ENCODE measurements at places on chromosomes 5 and 9.

GRCh38 chr5:139368613-139369012 is 14.5 kb downstream of the SLC23A1 start:
- DNase-seq: no peak

DNA sequence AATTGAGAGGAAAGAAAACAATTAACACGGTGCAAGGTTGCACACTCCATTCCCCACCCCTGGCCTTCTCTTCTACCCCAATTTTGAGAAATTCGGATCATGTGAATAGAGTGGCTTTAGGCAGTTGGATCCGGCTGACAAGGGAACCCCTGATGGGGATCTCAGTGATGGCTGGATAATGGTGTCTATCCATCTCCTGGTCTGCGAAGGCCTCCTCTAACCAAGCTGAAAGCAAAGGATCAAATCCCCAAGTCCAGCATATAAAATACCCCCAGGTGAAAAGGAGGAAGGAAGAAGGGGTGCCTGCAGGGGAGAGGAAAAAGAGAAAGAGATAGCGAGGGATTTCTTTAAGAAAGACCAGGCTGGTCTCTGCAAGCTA is 16.0 kb downstream of the NR2F1 start:
- DNase-seq: no peak

DNA sequence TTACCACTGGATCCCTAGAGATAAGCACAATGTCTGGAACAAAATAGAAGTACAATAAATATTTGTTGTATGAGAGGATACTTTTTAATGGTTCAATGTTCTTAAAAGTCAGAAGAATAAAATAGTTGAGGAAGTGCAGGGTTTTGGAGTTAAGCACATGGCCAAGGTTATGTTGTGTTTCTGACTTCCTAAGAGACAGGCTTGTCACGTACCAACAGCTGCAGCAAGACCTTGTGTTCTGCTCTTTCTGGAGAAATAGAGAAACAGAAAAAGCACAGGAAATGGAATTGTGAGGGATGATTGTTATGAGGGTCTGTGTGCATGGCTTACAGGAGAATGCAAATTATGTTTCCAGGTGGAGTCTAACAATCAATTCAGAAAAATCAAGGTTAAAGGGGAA is 12.9 kb downstream of the CARTPT start:
- DNase-seq: no peak

GRCh38 chr9:86091477-86091876 is 7.9 kb downstream of the GOLM1 start:
- DNase-seq: no peak

- no peak for DNase-seq
Measured at GRCh38 chr9:5608298-5609225, 20.3 kb upstream of the RIC1 start.

DNA sequence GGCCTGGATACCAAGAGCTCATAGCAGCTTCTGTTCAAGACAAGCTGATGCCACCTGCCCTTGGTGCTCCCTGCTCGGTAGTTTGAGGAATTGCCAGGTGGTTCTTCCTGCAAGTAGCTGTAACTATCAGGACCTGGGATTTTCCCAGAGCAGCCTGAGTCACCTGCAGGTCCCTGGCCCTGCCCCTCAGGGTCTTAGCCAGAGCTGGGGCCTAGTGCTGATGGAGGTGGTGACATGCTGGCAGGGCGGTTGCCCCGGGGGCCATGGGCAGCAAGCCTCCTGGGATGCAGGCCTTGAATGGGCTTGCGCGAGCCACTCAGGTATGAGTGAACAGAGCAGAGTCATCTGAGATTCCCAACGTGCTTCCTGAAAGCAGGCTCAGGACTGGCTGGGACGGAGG is 262.3 kb downstream of the HSPA4 start:
- no peak for DNase-seq

DNA sequence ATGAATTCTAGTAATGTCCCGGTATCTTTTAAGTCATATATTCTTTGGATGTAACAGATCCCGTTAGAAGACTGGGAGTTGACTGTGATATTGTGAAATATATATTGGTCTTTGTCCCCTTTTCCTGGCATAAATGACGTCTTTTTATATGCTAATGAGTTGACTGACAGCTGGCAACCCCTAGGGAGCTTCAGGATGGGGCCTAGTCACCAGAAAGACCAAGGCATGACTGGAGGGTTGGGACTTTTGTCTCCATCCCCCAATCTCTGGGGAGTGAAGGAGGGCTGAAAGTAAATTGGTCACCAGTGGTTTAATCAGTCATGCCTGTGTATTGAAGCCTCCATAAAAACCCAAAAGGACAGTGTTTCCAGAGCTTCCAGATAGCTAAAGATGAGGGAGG is 241.6 kb downstream of the PJA2 start:
- no peak for DNase-seq

DNA sequence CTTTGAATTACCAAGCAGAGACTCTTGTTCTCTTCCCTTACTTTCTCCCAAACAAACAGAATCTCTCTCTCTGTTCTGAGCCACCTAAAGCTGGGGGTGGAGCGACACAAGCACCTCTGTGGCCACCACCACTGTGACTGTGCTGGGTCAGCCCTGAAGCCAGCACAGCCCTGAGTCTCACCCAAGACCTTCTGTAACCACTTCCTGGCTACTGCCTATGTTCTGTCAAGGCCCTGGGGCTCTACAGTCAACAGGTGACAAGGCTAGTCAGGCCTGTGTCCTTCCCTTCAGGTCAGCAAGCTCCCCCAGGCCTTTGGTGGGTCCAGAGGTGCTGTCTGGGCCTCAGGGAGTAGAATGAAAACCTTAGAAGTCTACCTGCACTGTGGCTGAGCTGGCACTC is 26.1 kb upstream of the SLC28A3 start:
- DNase-seq: no peak

DNA sequence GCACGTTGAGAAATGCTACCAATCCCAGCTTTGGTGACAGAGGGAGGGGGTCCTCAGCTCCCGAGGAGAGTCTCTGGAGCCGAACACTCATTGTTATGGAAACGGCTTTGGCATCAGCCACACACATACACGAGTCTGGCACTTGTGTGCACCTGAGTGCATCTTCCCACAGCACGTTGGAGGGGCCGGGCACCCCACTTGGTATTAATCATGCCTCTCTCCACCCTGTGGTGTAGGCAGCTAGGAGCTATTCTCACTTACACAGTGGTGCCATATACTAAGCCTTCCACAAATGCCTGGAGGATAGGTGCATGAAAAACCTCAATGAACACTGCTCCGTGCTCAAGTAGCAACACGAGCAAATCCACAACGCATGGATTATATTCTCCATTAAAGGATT is 133.9 kb upstream of the PANK3 start:
- no peak for DNase-seq

- DNase-seq: no peak
Measured at GRCh38 chr9:31519826-31520225, 864.6 kb upstream of the ACO1 start.

- no peak for DNase-seq
Measured at GRCh38 chr9:2991292-2991691, 147.4 kb upstream of the PUM3 start.

DNA sequence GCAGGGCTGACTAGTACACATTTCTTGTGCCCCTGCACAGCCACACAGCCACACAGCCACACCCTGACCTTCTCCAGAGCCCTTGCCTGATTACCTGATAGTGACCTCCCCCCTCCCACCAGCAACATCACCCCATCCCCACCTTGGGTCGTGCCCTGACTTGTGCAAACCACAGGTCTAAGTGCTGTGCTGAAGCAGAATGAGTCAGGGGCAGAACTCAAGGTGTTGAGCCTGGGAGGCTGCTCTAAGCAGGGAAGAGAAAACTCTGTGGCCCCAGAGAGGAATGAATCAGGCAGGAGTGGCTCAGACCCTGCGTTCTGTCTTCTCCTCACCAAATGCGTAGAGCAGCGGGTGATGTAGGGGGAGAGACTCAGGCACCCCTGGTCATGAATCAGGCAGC is 24.3 kb upstream of the FAT2 start:
- DNase-seq: no peak

- DNase-seq: no peak
Measured at GRCh38 chr5:87916320-87916719, 352.3 kb downstream of the TMEM161B start.

- DNase-seq: no peak
Measured at GRCh38 chr9:127347831-127348776, 48.9 kb upstream of the SLC2A8 start.

DNA sequence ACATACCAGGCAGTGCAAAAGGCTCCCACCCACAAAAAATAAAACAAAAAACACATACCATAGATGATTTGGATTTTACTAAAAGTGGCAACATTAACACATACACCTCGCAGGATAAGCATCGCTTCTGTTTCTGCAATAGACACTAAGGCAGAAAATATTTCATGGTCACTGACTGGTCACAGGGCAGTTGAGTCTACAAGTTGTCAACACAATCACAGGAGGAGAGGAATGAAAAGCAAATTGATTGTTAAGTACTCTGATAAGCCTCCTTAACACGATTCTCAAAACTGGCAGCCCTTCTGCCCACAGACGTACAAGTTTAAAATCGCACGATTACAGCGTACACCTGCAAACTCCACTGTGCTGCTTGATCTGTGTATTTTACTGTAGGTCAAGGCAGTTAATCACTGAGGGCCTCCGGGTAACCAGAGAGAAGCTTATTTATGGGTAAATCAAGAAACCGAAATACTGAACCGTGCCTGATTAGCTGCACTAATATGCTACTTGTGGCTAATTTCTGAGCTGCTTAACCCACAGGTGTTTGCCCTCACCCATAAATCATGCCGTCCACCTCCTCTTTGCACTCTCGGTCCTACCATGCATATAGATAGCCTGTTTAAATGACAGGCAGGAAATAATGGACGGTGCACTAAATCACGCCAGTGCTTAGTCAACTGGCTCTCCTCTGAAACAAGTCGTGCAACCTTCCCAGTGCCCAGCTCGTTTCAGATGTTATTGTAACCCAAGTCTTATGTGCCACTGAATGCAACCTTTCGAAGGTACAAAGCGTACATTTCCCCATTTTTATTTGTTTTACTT is 659.4 kb upstream of the ADAMTS16 start:
- DNase-seq: no peak

DNA sequence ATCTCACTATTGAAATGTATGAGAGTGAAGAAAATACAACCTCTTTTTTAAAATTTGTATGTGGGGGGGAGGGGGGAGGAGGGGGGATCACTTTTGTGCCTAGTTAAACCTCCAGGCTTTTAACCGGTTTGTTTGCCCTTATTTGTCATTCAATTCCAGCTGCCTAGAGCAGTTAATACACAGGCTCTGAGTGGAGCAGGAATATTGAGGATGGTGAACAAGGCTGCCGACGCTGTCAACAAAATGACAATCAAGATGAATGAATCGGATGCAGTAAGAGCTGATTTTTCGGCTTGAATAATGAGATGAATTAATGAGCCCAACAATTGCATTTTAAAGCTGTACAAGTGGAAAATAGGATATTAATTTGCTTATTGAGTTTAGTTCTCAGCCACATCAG is 28.7 kb upstream of the SNX24 start:
- DNase-seq: no peak

GRCh38 chr5:56110646-56111403 is 116.1 kb upstream of the IL6ST start:
- DNase-seq: no peak

Data from CD4-positive, alpha-beta T cell (primary cell).